Activated CD8-positive, alpha-beta memory T cell treated with anti-CD3 and anti-CD28 coated beads for 48 hours (primary cell): ENCODE measurements at places on chromosomes 5 and 9.

GRCh38 chr9:116541402-116541801 is 145.7 kb upstream of the TRIM32 start:
- DNase-seq, result no peak

DNA sequence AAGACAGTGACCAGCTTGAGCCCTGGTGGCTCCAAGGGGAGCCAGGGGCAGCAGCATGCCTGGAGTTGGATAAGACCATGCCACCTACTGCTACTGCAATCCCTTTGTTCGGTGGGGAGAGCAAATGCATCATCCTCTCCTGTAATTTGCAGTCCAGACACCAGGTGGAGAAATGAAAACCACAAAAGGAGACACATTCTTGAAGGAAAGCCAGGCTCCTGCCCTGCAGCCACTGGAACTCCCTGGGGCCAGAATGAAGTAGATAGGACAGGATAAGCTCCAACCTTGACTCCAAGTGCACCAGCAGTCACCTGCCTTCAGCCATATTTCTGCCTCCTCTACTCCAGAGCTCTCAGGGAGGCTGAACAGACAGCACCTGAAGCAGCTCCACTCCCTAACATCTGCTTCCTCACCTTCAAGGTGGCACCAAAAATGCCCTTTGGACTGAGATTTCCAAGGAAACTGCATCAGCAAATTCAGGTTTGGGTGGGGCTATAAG is 65.1 kb upstream of the IQGAP2 start:
- DNase-seq, result no peak

DNA sequence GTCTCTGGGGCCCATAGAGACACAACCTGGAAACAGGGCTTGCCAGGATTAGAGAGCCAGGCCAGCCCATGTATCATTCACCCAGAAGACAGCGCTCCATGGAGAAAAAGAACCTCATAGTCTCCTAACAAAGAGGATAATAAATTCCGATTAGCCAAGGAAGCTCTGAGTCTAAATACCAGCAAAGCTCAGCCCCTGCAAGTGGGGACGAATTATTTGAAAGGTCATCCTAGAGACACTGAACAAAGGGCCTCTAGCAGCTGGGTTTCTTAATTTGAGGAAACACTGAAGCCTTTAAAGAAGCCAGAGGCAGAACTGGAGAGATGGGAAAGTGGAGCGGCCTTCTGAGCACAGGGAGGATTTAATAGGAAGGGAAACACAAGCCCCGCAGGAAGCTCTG is 287.1 kb upstream of the ZNF462 start:
- no peak for DNase-seq

DNA sequence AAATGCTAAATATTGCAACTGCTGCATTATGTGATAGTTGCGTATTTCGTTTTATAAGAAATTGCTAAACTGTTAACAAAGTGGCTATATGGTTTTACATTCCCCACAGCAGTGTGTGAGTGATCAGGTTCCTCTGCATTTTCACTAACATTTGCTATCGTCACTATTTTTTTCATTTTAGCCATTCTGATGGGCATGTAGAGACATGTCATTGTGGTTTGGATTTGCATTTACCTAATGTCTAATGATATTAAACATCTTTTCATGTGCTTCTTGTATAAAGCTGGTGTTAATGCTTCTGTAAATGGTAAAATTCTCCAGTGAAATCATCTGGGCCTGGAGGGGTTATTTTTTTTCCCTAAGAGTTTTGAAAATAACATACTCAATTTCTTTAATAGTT is 61.6 kb downstream of the ERCC6L2 start:
- DNase-seq, result no peak

- no peak for DNase-seq
Observed at GRCh38 chr5:149445739-149446369, 66.8 kb upstream of the IL17B start.

GRCh38 chr5:7827610-7828009 is 23.3 kb downstream of the CFAP90 start:
- DNase-seq, result no peak

DNA sequence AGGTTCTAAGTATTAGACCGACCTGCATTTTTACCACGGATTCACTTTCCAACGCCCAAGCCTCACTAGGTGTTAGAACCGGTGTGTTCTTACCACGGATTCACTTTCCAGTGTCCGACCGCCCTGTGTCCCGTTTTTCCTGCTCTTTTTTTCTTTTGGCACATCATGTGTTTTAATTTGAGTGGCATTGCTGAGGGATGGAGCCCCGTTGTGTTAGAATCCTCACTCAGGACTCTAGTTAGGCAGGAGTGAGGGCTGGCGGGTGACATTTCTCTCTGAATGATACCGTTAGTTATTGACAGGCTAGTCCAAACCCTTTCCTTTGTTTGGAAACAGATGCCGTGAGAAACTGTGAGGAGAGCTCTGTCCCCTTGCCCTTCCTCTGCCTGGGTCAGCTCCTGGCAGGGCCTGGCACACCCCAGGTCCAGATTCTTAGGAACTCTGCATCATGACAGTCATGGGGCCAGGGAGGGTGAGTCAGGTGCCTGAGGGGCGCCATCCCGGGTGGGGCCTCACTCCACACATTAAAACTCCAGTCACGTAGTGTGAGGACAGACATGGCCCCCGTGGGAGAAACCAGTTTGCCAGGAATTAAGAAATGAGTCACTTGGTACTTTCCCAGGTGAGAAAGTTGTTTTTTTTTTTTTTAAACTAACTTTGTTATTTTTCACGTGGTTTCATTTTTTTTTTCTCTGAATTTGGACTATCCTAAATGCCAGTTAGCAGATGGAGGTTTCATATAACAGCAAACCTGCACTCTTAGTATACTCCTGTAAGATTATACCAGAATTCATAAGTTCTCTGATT is 15.8 kb downstream of the EXOC3 start:
- DNase-seq, result peak; percentile 36

GRCh38 chr5:42811591-42812446 is at the start of gene SELENOP:
Gene SELENOP (minus strand): TSS chr5:42811892. CDS start chr5:42808353, 3,539 bp downstream.
- DNase-seq, result no peak

DNA sequence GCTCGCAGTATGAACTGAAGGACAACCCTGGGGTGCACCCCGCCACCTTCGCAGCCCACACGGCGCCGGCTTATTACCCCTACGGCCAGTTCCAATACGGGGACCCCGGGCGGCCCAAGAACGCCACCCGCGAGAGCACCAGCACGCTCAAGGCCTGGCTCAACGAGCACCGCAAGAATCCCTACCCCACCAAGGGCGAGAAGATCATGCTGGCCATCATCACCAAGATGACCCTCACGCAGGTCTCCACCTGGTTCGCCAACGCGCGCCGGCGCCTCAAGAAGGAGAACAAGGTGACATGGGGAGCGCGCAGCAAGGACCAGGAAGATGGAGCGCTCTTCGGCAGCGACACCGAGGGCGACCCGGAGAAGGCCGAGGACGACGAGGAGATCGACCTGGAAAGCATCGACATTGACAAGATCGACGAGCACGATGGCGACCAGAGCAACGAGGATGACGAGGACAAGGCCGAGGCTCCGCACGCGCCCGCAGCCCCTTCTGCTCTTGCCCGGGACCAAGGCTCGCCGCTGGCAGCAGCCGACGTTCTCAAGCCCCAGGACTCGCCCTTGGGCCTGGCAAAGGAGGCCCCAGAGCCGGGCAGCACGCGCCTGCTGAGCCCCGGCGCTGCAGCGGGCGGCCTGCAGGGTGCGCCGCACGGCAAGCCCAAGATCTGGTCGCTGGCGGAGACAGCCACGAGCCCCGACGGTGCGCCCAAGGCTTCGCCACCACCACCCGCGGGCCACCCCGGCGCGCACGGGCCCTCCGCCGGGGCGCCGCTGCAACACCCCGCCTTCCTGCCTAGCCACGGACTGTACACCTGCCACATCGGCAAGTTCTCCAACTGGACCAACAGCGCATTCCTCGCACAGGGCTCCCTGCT is 3.8 kb downstream of the IRX1 start:
- no peak for DNase-seq

DNA sequence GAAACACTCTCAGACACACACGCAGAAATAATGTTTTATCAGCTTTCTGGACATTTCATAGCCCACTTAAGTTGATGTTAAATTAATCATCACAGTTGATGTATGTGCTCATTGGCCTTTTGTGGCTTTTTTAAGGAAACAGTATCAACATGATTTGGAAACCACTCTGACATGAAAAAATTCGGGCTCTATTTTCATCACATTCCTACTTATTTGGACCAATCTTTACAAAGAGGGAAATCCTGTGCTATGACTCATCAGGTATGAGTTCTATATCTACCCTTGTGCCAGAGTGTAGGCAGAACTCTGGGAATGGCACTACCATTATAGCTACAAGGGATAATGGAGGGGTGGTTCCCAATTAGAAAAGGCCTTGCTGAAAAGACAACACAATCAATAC is 388.4 kb upstream of the PTGER4 start:
- no peak for DNase-seq

DNA sequence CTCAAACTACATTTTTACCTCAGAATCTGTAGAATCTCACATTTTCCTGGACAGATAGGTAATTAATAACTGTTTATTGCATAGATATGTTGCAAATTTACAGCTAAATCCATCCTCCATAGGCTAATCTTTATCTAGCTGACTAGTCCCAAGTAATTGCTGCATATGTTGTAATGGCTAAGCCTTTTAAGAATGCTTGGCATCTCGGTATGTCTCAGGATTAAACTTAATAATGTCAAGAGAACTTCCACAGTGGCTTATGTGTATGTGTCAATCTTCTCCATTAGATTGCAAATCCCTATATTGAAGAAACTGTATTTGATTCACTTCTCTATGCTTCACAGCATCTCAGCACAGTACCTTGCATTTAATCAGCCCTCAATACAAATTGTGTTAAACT is 131.9 kb downstream of the PRDM9 start:
- no peak for DNase-seq

DNA sequence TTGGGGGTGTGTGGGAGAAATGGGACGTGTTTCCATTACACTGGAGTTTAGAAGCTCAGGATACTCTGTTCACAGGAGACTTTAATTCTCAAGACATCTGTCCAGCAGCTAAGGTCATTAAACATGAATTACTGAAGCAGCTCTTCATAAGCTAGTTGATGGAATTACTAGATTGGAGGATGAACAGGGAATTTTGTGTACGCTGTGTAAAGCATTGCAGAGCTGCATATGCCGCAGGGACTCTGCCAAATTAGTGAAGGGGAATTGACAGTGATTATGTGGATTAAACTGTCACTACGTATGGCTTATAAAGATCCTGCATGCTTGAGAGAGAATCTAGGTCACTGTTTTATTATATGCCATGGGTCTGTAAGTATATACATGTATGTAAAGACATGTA is 177.5 kb upstream of the TBC1D2 start:
- no peak for DNase-seq

DNA sequence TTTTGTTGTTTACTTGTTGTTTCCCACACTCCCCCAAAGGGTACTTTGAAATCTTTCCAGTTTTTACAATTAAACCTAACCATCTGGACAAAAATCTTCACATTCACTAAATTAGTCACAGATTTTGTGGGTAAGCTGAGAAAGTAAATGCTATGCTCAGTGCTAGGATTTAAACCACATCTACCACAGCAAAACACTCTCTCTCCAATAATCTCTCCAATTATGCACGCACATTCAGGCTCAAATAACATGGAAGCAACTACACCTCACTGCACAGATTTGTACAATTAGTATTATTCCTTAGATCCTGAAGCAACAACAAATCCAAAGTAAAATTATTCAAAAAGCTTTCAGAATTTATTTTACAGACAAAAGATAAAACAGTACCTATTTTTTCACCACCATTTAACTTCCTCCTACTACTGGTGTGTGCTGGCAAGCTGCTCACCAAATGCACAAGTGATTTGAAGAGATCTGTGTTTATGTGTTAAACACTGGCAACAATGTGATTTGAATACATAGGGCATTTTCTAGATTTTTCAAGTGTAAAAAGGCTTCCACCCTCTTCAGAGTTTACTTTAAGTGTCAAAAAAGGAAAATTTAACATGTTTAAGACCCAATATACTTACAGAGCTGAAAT is 16.6 kb downstream of the ZNF608 start:
- DNase-seq, result no peak

DNA sequence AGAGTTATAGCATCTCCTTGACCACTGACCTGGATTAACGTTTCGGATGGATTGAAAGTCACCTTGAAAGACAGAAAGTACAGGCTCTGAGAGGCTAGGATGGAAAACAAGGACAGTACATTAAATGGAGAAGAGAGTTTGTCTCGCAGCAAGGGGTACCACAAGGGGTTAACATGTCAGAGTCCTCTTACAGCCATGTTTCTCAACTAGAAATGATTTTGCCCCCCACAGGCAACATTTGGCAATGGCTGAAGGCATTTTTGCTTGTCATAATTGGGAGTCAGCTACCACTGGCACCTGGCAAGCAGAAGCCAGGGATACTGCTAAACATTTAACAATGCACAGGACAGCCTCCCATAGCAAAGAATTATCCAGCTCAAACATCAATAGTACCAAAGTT is 90.8 kb upstream of the EQTN start:
- DNase-seq, result no peak

DNA sequence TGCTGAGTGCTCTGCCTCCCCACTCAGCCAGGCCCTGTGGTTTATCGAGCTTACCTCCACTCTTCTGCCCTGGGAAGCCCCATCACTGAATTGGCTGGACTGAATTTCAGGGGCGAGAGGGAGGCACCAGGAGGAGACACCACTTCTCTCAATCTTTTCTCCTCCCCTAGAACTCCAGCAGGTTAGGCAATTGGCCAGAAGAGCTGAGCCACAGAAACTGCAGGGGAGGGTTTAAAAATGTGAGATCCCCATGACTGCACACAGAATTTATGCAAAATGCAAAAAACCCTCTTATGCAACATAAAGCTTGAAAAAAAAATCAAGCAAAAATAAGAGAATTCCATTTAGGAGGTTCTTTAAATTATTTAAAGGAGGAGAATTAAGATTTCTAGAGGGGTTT is 29.9 kb downstream of the TUT7 start:
- DNase-seq, result no peak

GRCh38 chr5:53558966-53559365 is 1.5 kb upstream of the NDUFS4 start:
- DNase-seq, result no peak

DNA sequence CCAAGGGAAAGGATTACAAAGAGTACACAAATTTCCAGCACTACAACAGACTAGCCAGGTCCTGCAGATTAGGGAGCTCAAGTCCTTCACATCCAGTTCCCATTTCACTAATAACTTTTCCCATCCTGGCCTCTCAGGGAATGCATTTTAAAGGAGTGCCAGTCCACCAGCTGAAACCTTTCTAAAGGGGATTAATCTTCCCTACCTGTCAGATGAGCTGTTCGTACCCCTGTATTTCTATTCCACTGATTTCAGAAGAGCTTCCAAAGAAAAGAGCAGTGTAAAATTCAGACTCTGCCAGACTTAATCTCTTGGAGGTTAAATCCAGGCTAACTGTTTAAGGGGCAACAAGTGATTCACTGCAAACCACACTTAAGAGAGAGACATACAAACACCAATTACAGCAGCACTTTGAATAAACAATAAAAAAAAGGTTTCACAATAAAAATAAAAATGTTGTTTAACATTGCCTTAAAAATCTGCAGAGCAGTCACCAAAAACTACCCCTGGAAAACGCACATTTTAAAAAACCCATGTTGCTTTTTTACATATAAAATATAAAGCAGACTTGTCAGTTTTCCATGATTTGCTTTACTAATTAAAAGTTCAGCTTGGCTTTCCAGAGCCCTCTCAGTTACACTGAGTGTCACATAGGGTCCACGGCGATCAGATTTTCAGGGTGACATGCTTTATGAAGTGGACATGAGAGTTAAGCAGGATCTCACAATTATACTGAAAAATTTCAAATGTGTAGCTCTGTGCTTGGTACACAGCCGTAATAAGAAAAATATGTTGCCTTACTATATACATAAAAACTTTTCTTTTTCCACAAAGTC is 3.2 kb downstream of the ROR2 start:
- DNase-seq, result no peak

GRCh38 chr5:135341016-135341666 is 57.9 kb downstream of the MACROH2A1 start:
- DNase-seq, result no peak
